Umbilical cord (tissue), 2 donors: ENCODE measurements at places on chromosomes 7 and 10. TPM values are rescaled to one million over a fixed set of nuclear protein-coding genes. Genes with fewer than 3 reads are reported as not detected.
A peak's percentile ranks its signal among the peaks of the same experiment; 100 is the strongest.

- no peak for DNase-seq
Observed at GRCh38 chr10:90430186-90430585, 427.7 kb downstream of the HTR7 start.

DNA sequence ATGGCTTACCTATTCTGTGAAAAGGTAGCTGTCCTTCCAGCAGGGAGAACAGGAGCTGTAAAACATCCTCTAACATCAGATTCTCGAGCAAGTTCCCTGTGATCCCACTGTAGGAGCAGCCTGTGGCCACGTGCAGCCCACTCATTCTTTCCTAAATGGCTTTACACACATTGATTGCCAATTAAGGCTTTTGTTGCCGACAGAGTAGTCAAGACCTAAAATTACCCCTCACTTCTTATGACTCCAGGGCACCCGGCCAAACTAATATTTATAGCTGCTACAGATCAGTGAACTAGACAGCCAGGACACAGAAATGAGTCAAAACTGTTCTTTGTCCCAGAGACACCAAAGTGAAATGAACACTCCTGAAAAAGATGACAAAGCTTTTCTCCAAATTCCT lies 832.1 kb downstream of the SORCS3 start:
- DNase-seq: no peak

C10orf62 gene
- total RNA-seq: 0.96 TPM

NODAL gene
- total RNA-seq: 4.6 TPM

- no peak for DNase-seq
Observed at GRCh38 chr10:7306147-7306546, 104.7 kb downstream of the SFMBT2 start.

CRTAC1 gene
- total RNA-seq: 2.2 TPM

SPDYE2 gene
- total RNA-seq: 2.6 TPM

- DNase-seq: no peak
Observed at GRCh38 chr10:45410807-45411606, 37.0 kb downstream of the ALOX5 start.

- no peak for DNase-seq
Observed at GRCh38 chr10:78420946-78421735, 387.5 kb downstream of the RPS24 start.

TFEC gene
- total RNA-seq: 16.6 TPM

DNA sequence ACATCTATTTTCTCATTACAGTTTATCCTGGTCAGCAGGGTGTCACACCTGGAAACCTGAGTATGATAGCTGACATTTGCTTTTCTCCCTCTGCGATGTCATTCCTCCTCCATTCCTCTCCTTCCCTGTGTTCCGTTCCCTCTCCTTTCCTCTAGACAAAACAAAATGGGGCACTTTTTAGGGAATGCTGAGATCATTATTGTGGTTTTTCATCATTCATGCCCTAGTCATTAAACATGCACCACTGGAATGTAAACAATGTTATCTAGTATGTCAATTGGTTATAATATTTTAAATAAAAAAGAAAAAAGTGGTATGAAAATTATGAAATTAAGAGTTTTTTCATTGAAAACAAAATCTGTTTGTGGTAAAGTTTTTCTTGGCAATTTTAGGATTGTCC lies 132.6 kb downstream of the MAPK8 start:
- no peak for DNase-seq

GRCh38 chr10:70804421-70804808 lies 11.3 kb upstream of the SGPL1 start:
- no peak for DNase-seq

GRCh38 chr7:132394283-132395198 lies 181.7 kb downstream of the PLXNA4 start:
- DNase-seq: no peak

- DNase-seq: no peak
Observed at GRCh38 chr10:103556383-103557007, 63.0 kb downstream of the NEURL1 start.

- DNase-seq: no peak
Observed at GRCh38 chr7:107528461-107528860, 35.3 kb downstream of the COG5 start.

DNA sequence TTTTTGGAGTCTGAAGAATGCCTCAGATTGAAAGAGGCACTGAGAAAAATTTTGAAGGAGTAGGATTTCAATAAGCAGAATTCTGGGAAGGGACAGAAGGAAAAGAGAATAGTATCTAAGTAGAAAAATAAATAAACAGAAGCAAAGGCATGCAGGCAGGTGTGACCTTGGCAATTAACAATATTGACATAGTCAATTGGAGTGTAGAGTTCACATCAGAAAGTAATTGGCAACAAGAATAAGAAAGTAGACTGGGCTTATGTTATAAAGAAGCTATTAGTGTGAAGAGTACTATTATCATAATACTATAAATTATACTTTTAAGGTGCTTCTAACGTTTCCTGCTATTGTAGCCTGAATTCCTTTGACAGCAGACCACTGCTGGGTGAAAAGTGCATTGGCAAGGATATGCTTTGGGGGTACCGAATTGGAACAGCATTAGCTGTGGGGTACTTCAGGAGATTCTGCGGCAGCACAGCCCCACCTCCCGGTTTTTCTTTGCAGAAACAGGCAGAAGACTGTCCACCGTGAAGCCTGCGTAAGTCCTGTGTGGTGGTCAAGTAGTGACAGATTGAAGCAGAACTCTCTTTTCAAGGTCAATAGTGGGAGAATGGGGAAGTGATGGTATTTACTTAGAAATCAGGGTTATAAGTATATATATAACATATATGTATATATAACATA lies 357.0 kb downstream of the THSD7A start:
- no peak for DNase-seq

DNA sequence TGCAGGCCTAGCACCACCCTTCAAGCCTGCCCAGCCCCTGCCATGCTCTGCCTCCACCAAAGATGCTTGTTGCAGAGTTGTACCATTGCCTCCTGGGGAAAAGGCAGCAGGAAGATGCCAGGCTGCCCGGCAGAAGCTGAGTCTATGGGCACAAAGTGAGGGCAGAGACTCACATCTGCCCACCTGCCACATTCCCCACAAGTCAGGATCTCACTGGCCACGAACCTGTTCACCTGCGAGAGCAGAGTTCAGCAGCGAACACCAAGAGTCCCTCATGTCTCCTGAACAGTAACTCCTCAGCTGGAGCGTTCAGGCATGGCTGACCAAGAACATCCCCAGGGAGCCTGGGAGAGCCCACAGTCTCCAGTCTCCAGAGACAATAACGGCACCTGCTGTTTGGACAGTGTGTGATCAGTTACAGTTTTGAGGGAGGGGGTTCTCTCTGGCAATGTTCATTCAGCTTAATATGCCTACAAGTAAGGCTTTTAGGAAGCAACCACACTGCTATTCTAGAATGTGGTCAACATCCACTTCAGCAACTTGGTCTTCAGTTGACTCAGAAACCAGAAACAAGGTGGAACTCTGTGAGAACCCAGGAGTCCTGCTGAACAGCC lies 78.5 kb downstream of the GRID1 start:
- DNase-seq: no peak

DNA sequence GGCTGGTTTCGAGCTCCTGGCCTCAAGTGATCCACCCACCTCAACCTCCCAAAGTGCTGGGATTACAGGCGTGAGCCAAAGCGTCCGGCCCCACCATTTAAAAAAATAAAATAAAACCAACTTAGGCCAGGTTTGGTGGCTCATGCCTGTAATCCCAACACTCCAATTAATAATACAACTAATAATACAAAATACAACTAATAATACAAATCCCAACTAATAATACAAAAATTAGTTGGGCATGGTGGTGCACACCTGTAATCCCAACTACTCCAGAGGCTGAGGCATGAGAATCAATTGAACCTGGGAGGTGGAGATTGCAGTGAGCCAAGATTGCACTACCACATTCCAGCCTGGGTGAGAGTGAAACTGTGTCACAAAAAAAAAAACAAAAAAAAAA lies 27.6 kb downstream of the CEP41 start:
- no peak for DNase-seq

GRCh38 chr7:106139265-106140251 lies 27.4 kb upstream of the SYPL1 start:
- peak; percentile 84 for DNase-seq

CTBP2 gene
- 27.7 TPM for total RNA-seq

DNA sequence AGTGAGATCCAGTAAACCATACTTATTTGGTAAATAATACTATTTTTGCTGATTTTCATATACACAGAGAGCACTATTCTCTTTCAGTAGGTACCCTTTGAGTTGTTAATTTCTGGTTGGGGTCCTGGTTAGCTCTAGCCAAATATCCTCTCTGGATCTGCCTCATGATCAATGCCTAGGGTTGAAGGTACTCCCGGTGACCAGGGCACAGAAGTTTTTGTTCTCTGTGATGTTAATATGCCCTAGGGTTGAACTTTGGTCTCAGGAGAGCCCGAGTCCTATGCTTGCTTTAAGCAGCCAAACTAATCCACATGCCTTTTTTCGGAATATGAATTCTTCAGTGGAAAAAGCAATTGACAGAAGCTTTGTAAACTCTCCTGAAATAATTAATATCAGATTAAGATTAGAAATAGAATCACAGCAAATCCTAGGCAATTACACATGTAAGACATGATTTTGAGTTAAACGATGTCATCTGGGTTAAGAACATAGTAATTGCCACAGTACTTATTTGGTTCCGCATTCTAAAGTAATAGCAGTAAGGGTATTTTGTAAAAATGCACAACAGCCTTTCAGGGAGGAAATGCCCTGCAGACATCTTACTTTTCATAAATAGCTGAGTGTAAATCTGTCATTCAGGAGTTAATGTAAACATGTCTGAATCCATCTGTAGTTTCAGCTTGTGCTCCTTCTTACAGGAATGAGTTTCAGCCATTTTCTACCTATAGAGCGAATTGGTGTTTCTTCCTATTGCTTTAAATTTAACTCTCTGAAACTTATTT lies 10.1 kb downstream of the CHN2 start:
- DNase-seq: no peak

PPP1R3C gene
- total RNA-seq: 189 TPM

DNA sequence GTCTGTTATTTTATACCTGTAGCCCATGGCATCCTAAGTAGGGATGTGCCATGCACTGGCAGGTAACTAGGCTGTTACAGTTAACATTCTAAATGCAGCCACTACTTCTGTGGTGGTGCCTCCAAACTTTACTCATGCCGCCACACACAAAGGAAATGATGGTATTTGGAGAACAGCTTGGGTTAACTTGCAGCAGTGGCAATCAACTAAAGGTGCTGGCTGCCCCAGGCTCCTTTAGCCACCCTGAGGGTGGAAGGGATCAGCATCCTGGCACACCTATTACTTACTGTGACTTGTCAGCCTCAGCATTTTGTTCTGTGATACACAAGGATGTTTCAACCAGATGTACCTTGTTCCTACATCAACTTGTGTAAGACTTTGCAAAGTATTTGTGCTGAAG lies 221.8 kb upstream of the PPP1R3A start:
- DNase-seq: no peak

GIGYF1 gene
- 14.9 TPM for total RNA-seq

- no peak for DNase-seq
Observed at GRCh38 chr7:108869070-108869469, 299.4 kb downstream of the DNAJB9 start.

- no peak for DNase-seq
Observed at GRCh38 chr10:29962166-29962850, 97.1 kb downstream of the JCAD start.
